Left kidney (tissue), 8 donors: ENCODE measurements at places on chromosomes 3 and 15. TPM values are rescaled to one million over a fixed set of nuclear protein-coding genes. Genes with fewer than 3 reads are reported as not detected.

DNA sequence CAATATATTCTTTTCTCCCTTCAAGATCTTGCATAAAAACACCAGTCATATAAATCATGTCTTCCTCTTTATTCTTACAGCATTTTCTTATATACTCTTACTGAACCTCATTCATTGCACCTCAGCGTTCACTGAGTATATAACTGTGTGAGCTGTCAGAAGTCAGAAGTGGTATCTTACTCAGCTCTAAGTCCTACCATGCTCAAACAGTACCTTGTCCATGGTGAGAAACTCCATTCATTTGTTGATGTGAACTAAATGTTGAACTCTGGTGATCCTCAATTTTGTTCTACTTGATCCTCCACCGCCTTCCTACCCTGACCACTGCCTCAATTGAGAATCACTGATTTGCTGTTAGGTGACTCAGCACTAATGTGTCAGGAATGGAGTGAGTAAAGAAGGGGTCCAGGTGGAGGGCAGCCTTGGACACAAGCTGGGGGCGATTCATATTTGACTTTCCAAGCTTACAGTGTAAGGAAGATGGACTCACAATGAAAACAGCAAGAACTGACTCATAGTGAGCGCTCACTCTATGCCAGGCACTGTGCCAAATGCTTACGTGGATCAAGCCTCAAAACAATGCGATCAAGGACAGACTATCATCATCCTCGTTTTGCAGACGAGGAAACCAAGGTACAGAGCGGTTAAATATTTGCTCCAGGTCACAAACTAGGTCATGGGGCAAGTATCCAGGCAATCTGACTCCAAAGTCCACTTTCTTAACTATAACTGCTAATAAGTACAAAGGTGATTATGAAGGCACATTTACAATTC, 13.5 kb upstream of the ZFYVE19 start:
- no peak for DNase-seq

DNA sequence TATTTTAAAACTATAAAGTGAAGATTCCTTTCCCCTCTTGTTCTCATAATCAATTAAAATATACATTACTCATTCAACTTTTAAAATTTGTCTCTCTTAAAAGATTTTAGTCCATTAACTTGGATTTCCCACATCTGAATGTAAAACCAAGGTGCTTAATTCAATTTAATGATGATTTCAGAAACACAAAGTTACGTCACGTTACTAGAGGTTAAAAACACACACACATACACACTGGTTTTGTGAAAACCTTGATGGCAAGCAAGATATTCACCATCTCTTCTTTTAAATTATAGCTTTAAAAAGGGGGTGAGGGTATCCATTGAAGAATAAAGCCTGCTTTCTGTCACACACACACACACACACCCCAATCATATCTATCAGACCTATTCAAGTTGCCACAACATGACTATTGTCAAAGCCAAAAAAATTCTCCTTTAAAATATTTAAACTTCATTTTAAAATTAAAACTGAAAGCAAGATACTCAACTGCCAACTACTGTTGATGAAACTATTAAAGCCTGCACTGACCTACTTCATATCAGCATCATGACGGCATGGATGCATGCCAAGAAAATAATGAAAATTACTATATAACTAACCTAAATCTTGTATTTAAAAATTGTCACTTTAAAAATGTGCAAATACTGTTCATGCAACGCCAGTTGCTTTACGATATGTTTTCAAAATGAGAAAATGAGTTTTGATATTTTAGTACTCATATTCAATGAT, 2.1 kb downstream of the RFX7 start:
- DNase-seq: no peak

GRCh38 chr3:171113716-171114115, 87.2 kb upstream of the SLC2A2 start:
- no peak for DNase-seq

DNA sequence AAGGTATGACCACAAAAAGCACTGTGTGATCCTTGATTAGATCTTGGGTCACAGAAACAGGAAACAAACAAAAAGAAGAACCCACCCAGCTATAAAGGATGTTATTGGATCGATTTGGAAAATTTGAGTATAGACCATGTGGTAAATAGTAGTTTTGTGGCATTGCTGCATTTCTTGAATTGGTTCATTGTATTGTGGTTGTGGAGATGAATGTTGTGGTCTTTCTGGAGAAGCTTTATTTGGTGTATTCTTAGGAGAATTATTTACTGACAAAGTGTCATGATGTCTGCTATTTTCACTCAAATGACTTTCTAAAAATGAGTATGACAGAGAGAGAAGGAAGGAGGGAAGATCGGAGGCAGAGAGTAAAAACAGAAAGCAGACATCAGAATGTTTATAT, 406.2 kb downstream of the CNTN4 start:
- no peak for DNase-seq

DNA sequence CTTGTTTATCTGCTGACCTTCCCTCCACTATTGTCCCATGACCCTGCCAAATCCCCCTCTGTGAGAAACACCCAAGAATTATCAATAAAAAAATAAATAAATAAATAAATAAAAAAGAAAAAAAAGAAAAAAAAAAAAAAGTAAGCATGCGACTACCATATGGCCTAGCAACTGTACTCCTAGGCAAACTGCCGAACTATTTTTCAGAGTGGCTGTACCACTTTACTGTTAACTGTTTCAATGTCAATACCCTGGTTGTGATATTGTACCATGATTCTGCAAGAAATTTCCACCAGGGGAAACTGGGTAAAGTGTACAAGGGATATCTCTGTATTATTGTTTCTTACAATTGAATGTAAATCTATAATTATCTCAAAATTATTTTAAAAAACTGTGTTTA, 41.3 kb upstream of the MAP4 start:
- no peak for DNase-seq

DNA sequence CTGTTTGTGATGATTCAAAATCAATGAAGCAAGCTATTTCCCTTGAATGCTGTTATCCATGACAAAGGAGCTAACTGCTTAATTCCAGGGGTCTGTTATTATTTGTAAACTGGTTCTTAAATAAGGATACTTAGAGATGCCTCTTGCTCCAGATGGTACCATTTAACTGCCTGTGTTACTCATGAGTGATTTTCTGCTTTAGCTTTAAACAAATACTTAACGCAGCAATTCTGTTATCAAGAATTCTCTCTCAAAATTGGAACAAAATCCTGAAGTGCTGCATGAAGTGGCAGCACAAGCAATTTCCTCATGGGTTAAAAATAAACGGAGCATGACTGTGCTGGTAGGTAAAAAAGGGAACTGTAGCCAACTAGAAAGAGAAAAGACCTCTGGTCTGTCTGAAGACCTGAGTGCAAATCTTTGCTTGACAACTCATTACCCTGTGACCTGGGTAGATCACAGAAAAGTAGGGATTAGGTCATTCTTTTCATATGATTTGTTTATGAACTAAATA, 62.5 kb upstream of the GBE1 start:
- no peak for DNase-seq

Gene UACA
- 120 TPM for polyA plus RNA-seq

- DNase-seq: peak; percentile 88
Measured at GRCh38 chr3:69739204-69740102, at the start of gene MITF. Gene MITF, plus strand, starts transcription at chr3:69739464. Its CDS starts 134 bp downstream, at chr3:69739598.

Gene GRAMD2A
- polyA plus RNA-seq: 10.6 TPM

DNA sequence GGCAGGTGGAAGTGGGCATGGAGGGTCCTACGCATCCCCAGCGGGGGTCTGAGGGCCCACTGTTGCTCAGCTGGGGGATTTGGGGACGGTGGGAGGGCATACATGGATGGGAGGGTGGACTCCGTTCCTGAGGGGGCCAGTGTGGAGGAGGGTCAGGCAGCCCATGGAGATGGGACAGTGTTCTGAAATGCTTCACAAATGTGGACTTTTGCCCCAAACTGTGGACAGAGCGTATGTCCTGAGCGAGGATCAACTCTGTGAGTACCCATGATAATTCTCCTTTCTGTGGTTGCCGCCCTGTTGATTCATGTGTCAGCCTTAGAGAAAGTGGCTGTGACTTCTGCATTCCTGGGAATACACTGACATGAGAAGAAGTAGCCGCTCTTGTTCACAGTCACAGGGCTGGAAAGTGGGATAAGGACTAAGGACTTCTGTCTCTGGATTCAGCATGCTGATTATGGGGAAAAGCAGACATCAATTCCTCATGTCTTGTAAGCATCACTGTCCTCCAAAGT, 33.4 kb downstream of the SMAD3 start:
- no peak for DNase-seq

- DNase-seq: peak; percentile 57
Measured at GRCh38 chr3:136042608-136043221, 77.2 kb downstream of the PPP2R3A start.

GRCh38 chr3:160929595-160929994, 173.6 kb downstream of the PPM1L start:
- DNase-seq: no peak

Gene PCSK6
- 7.0 TPM for polyA plus RNA-seq

DNA sequence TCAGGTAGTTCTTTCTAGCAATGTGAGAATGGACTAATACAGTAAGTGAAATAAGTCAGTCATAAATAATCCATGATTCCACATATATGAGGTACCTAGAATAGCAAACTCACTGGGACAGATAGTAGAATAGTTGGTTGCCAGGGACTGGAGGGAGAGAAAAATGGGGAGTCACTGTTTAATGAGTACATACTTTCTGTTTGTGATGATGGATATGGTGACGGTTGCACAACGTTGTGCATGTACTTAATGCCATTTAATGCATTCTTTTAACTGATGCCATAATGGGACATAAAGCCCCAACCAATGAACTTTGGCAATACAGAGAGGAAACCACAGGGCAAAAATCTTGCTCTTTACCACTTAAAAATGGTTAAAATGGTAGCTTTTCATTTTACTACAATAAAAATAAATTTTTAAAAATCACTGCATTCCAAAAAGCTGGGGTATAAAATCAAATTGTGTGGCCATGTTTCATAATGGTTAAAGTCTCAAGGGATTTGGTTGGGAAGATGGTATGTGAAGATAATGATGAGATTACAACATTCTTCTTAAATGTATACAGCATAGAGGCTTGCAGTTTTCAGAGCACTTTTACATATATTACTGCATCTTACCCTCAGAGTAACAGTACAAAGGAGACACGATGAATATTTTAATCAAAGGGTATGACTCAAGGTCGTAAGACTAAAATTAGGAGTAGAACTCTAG, 45.2 kb downstream of the ADAM10 start:
- DNase-seq: no peak

GRCh38 chr3:96806341-96806740, 8.1 kb upstream of the EPHA6 start:
- no peak for DNase-seq

- DNase-seq: no peak
Measured at GRCh38 chr3:66335671-66336070, 114.9 kb downstream of the SLC25A26 start.

GRCh38 chr15:45187578-45187893, 230 bp downstream of the SHF start:
- no peak for DNase-seq

GRCh38 chr3:196585044-196585757, 16.7 kb downstream of the FBXO45 start:
- DNase-seq: no peak

DNA sequence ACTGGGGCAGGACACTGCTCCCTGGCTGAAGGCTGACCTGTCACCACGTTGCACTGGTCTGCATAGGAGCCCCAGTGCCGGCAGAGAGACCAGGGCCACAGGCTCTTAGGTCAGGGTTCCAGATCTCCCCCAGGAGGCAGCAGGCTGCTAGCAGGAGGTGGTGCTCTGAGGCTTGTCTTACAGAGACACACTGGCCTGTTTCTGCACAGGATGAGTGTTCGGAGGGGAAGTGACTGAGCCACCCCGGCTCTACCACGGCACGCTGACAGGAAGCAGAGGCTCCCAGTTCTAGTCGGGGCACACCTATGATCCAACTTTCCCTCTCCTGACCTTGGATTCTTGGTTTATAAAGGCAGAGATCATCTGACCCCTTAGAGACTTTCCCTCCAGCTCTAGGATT, 8.6 kb downstream of the FBXL22 start:
- DNase-seq: no peak

DNA sequence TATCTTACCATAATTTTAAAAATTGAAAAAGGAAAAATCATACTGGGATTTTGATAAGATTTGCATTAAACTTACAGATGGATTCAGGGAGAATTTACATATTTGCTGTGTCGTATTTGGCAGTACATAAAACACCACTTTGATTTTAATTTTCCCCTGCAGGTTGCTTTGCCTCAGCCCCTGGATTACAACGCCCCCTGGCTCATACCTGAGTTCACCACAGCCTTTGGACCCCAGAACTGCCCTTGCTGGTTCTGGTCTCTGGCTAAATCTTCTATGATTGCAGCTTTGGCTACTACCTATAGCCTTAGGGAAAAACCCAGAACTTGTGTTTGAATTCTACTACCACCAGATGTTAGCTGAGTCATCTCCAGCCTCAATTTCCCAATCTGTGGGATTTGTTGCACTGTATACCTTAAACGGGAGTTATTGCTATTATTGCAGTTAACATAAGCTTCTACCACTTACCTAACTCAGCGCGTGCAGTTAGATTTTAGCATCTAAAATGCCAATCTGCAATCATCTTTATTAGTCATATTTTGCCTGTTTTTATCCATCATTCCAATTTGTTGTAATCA, 315.7 kb upstream of the GADL1 start:
- no peak for DNase-seq

GRCh38 chr3:89002191-89002590, 105.2 kb upstream of the EPHA3 start:
- no peak for DNase-seq

GRCh38 chr15:63815796-63816533, 17.8 kb downstream of the HERC1 start:
- no peak for DNase-seq

- no peak for DNase-seq
Measured at GRCh38 chr3:157116017-157116416, 43.9 kb downstream of the CCNL1 start.

- DNase-seq: no peak
Measured at GRCh38 chr3:159045279-159045885, 243.5 kb downstream of the MFSD1 start.

Gene PCBP4
- polyA plus RNA-seq: 60.2 TPM

DNA sequence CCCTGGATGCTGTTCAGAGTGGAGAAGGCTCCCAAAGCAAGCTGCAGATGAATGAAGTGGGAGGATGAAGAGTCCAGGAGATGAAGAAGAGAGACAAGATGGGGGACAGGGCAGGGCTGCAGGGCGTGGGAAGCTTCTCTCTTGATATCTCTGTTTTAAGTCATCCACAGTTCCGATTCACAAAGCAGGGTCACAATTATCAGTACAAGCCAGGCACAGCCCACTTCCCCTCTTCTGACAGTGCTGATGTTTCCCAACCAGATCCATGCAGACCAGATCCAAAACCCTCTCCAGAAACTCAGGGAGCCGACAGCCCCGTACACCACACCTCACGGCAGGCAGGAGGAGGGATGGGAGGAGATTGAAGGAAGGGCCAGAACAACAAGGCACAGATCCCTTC, 31.1 kb downstream of the NTRK3 start:
- no peak for DNase-seq

DNA sequence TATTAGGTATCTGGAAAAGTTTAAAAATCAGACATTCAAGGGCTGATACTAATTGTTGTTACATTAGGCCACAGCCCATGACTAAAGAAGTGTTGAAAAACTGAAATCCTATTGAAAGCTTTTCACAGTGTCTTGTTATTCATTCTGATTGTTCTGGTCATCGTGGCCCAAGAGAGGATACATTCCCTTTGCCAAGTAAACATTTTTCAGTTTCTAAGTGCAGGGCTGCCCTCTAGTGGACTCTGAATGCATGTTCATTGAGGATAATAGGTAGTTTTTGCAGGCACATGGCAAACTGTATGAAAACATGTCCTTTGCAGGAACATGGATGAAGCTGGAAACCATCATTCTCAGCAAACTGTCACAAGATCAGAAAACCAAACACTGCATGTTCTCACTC, 181.1 kb downstream of the MYRIP start:
- peak; percentile 12 for DNase-seq
